ENCODE measurements at places on chromosomes 4 and X.

- no peak for DNase-seq
These were observed 1198.2 kb downstream of the ADGRL3 start for GRCh38 chr4:62398318-62398717.

DNA sequence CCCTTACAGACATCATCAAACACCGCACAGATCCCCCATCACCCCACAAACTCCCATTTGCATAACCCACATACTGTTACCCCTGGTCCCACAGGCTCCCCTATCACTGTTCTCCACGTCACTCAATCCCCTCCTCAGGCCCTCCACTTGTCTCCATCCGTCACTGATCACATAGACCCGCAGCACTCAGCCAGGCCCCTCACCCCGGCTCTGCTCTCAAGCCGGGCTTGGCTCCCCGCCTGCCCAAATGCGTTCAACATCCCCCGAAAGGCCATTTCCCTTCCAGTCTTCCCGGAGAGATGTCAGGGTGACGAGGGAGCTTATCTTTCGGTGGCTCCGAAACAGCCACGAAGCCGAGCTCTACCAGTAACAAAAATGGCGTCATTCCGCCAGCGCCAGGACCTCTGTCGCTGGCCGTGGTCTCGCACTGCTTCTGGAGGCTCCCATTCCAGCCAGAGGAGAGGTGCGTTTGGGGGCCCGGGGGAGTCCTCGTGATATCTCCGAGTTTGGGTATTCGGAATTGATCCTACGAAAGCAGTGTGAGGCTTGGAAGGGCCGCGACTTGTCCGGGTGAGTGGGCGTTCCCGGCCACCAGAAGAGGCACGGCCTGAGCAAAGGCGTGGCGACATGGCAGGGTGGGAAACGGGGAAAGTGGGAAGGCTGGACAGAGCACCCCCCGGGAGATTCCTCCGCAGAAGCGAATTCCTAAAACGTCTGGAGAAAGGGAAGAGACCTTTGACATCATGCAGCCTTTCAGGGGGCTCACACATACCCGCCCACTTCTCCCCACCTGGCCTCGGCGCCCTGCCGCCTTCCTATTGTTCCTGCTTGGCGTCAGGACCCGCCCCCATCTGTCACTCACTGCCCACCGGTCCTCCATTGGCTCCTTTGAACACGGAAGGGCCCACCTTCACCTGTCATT is at the start of gene ZNF630:
Gene ZNF630, minus strand, starts transcription at position 577 of the 922 bp plus-strand sequence. CDS start 4,754 bp downstream, outside the sequence.
- peak; percentile 80 for DNase-seq

DNA sequence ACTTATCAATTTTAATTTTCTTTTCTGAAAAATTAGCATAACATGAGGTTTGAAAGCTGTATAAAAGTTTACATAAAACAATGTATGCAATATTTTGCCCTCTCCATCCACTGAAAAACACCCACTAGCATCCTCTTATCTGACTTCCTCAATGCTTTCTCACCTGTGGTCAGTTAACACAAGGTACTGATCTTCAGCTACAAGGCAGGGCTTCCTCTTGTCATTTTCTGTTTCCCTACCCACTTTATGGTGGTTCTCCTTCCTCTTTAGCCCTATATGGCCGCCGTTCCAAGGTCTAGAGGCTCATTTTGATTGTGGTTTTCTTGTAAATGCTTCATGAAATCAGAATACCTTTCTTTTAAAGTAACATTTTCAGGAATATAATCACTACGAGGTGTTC is 618.6 kb upstream of the CPEB2 start:
- no peak for DNase-seq

GRCh38 chr4:1152290-1152689 is 20.1 kb downstream of the SPON2 start:
- DNase-seq, result no peak

DNA sequence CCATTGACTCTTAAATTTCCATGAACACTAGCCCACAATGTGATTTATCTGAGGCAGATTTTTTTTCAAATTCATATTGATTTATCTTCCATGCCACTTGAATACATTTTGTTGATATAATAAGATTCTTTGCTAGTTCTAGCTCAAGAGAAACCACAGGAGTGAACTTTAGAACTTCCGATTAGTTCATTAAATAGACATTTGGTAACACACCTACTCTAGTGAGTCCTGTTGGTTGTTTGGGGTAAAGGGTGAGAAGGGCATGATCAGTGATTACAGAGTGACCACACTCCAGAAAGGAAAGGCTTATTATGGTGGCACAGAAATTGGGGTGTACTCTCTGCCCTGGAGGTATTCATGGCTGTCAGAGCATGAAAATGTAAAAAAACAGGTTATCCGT is 120.4 kb downstream of the CDKL5 start:
- DNase-seq, result no peak

DNA sequence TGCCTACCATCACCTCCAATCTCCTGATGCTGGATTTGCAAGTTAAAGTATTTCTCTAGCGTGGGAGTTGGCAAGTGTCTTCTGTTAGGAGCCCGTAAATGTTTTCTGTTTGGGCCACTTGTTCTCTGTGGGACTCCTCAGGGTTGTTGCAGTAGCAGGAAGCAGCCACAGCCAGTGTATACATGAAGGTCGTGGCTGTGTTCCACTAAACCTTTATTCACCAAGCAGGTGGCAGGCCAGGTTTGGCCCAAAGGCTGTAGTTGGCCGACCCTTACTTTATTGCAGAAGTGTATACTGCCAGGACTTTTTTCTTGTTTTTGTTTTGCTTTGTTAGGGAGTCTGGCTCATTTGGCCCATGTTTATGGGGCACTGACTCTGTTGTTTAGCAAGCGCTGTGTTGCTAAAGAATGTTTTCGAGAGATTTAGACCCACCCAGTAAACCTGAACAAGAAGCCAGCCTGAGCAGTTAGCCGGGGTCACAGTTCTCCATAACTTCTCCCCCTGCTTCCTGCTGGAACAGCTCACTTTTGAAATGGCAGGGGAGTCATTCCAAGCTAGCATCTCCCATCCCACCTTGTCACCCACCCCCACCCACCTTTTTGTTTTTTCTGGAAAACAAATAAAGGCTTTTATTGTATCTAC is 58.8 kb downstream of the SHROOM2 start:
- DNase-seq, result no peak

DNA sequence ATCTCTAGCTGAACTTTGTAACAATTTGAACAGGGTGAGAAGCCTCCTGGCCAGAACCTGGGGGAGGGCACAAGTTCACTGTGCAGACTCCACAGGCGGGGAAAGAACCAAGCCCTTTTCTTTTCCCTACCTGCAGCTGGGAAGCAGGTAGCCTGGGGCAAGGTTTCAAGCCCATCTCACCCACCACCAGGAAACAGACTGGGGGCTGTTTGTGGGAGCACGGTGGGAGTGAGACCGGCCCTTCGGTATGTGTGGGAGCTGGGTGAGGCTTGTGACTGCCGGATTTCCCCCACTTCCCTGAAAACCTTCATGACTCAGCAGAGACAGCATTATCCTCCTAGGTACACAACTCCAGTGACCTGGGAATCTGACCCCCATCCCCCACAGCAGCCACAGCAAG is 211.7 kb downstream of the ZNF674 start:
- no peak for DNase-seq

DNA sequence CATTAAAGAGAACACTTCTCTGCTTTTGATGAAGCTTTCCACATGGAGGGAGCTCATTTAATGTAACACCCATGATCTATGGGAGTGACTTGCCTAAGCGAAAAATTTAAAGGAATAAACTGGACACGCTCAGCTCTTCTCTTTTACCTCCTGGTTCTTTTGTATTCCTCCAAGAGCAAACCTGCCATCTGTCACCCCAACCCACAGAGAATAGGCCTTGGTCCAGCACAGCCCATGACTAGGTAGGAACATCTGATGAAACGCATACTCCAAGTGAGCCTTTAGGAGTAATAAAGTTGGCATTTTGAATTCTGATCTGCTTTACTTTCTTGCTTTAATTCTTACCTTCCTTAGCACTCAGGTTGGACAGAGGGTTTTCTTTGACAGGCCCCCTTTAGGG is 389.0 kb downstream of the HNRNPD start:
- DNase-seq, result no peak

DNA sequence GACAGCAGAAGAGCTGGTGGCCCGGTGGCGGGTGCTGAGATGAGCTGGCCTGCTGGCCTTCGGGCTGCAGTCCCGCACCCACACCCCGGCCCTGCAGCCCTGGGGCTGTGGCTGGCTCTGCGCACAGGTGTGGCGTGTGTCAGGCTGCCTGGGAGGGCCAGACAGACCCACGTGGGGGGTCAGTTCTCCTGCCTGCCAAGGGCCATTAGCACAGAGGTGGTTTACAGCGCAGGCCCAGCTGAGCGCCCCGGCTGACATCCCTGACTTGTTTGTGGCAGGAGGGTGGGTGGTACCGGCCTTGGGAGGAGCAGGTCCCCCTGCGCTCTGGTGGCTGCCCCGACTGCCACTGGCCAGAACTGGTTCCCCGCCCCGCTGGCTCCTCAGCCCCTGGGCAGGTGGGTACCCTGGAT is 9.4 kb upstream of the HGFAC start:
- no peak for DNase-seq

DNA sequence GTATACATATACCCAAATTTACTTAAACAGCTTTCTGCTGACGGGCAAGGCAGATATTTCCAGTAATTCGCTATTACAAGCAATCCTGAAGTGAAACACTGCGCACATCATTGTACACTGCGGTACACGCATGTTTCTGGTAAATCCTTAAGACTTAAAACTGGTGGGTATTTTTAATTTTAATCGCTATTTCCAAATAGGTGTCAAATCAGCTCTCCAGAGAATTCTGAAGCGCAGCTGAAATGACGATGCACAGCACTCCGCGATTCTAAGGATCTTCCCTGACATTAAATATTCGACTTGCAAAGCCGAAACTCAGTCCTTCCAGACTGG is 361 bp downstream of the TMEM128 start:
- DNase-seq, result no peak

GRCh38 chrX:119682019-119682989 is 10.7 kb downstream of the SEPTIN6 start:
- peak; percentile 55 for DNase-seq

- no peak for DNase-seq
These were observed 344 bp downstream of the OR13H1 start for GRCh38 chrX:131544218-131544617.

DNA sequence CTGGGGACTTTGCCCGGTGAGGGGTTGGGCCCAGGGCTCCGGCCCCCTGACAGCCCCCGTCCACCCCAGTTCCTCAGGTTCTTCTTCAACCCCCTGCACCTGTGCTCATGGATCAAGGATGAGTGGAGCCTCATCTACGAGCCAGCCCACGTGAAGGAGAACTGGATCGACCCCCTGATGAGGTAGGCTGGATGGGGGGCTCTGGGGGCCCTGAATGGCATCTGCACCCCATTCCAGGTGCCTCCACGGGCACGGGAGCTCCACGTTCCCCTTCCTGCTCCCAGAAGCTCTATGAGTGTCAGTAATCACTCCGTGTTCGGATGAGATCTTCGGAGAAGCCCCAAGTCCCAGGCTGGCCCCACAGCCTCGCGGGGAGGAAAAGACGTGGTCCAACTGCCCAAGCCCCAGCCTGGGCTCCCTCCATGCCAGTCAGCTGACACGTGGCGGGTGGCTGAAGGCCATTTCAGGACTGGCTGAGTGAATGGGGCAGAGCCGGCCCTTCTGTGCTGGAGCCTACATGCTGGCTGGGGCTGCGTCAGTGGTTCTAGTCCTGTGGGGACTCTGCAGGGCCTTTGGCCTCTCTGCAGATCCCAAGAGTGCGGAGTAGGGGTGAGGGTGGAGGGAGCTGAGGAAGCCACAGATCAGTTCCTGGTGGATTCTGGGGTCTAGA is 24.4 kb downstream of the CFAP99 start:
- DNase-seq, result no peak

GRCh38 chrX:48025561-48025960 is 18.8 kb downstream of the SPACA5 start:
- DNase-seq, result peak; percentile 72

DNA sequence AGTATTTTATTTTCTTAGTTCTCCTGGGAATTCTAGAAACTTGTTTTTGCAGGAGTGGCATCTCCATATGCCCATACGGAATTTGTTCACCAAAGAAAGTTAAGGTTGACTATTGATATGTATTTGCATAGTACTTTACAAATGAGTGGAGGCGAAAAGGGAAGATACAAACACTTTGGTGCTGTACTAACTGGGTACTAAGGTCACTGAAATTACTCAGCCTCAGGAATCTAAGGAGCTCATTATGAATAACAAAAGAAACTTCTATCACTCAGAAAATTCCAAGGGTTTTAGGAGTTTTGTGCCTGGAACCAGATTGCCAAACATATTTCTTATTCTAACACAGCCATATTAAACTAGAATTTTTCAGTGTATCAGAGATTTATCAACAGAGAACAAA is 27.4 kb upstream of the TMPRSS11B start:
- no peak for DNase-seq
